HT-29 (cell line): ENCODE measurements at places on chromosomes 4 and X. TPM values are rescaled to one million over a fixed set of nuclear protein-coding genes. Genes with fewer than 3 reads are reported as not detected.

GRCh38 chr4:16457944-16458343, 231.7 kb upstream of the TAPT1 start:
- no peak for DNase-seq

DNA sequence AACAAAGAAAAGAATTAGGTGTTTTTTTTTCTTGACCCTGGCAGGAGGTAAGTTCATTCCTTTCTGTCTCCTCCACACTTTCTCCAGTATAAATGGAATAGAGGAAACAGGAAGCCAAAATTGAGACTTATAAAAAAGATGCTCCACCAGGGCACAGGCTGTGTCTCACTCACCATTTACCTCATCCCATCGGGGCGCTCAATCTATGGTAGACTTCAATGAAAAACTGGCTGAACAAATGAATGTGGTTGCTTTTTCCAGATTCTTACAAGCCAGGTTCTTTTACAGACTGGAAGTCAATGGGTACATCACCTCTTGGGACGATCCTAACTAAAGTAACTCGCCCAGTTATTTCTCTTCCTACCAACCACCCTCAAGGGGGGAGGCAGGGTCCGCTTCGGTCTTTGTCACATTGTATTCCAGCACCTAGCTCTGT, 685 bp downstream of the COMMD8 start:
- peak; percentile 26 for DNase-seq

GRCh38 chrX:71450433-71451106, 82.3 kb upstream of the OGT start:
- no peak for DNase-seq

GRCh38 chr4:156198511-156198910, 244.8 kb upstream of the CTSO start:
- DNase-seq = no peak

- DNase-seq = peak; percentile 49
These were observed 63.9 kb downstream of the TSC22D3 start for GRCh38 chrX:107711521-107712181.

- DNase-seq = no peak
These were observed 10.7 kb upstream of the SPCS3 start for GRCh38 chr4:176309046-176309445.

DNA sequence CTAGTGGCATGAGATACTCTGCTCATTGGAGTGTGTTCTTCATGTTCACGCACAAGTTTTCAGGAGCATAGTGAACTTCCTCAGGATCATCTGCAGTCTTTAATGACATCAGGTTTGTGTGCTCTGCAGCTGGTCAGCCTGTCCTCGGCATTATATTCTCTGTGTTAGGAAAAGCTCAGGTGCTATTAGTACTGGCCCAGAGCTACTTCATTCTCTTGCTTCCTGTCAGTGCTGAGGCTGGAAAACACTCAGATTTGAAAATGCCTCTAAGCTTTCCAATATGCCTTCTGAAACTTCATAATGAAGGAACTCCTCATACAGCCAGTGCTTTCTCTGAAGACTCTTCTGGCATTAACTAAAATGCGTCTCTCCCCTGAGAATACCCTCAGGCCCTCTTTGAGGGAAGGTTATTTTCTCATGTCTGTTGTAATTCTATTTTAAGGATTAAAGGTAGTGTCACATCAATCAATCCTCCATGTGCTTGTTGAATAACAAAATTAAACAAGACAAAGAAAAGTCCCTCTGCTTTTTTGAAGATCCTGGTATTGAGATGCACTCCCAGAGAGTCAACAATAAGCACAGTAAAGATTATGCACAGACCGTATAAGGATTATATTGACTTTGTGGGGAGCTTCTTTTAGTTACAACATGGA, 666.4 kb downstream of the ADGRL3 start:
- no peak for DNase-seq

DNA sequence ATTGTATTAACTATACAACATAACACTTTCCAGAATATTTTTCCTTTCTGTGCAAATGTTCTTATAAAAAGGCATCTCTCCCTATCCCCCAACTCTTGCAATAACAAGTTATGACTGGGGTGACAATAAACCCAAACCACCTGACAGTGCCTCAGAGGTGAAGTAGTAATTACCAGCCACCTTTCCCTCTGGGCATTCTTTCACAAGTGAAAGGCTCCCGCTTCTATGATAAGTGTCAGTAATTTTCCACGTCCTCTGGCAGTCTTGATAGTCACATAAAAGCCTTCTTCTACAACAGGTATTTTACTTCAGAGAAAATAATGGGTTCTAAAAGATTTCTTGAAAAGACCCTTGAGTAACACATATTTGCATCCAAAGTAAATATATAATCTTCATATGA, 82.7 kb downstream of the MANBA start:
- DNase-seq = no peak

The RHOXF1 gene
- total RNA-seq = not detected in 2 replicates

The GLUD2 gene
- 0.23 and 0.31 TPM in 2 replicates for total RNA-seq

The POU3F4 gene
- not detected in 2 replicates for total RNA-seq

The SYTL5 gene
- total RNA-seq = 1.7 and 1.8 TPM in 2 replicates
